Muscle of arm (tissue), 14 donors: ENCODE measurements at places on chromosomes 13 and 19. TPM values are rescaled to one million over a fixed set of nuclear protein-coding genes. Genes with fewer than 3 reads are reported as not detected.

DNA sequence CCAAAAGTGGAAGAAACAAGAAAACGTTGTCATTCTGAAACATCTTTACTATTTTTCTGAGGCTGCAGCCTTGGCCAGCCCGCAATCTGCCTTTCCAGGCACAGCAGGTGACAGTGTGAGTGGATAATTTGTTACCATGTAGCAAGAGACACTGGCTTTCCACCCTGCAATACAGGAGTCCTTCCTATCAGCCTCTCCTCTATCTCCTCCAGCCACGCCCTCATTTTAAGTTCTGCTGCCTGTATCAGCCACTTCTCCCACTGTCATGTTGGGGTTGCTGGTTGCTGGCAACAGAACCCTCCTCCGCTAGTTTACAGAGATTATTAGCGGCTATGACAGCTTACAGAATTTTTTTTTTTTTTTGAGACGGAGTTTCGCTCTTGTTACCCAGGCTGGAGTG, 7.7 kb upstream of the LGALS7 start:
- no peak for DNase-seq

DNA sequence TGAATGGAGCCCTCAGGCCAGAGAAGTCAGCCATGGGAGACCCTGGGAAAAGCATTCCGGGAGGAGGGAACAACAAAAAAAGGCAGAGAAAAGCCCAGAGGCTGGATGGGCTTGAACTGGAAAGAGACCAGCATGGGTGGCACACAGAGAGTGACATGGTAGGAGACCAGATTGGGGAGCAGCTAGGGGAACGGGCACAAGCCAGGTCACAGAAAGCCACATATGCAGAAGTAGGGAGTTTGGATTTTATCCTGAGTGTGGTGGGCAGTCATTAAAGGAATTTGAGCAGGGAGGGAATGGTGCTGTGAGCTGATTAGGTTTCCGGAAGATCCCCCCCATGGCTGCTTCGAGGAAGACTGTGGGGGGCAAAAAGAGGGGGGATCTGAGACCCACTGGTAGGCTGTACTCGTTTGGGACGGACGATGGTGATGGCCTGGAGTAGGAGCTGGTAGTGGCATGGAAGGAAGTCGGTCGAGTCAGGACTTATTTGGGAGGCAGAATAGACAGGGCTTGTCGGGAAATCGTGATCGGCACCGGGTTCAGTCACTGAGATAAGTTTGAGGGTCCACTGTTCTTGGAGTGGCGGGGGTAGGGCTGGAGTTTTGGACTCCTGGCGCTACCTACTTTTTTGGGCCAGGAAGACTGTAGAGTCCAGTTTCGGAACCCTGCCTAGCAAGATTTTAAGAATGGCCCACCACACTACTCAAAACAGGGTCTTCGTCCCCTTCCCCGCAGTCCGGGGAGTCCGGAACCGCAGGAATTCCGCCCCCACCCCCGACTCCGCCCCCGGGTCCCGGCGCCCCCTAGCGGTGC, 949 bp downstream of the SERTAD1 start:
- DNase-seq: peak; percentile 69

DNA sequence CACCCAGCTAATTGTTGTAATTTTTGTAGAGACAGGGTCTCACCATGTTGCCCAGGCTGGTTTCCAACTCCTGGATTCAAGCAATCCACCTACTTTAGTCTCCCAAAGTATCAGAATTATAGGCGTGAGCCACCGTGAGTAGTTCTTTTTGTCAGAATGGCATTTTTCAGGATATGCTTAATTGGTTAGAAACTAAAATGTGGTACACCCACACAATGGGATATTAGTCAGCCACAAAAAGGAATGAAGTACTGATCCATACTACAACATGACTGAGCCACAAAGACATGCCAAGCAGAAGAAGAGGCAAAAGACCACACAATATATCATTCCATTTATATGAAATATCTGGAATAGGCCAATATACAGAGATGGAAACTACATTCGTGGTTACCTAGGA, 41.7 kb upstream of the MAP3K10 start:
- no peak for DNase-seq

- DNase-seq: no peak
Observed at GRCh38 chr19:45975306-45976070, 1.8 kb upstream of the NOVA2 start.

GRCh38 chr19:10433131-10433536, 12.8 kb downstream of the PDE4A start:
- DNase-seq: no peak

DNA sequence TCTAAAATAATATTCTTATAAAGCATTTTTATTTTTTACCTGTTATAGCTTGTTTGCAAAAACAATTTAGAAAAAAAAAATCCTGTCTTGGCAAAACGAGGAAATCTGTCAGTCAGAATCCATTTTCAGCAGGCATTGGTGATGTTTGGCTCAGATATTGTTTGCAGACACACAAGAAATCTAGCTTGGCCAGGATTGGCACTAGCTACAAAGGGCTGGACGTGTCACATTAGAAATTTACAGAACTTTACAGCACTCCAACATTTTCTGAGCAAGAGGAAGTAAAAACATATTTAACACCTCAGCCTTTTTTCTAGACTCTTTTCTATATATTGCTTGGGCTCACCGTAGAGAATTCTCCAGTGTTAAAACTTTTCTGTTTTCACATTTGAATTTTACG, 9.9 kb downstream of the ZNF91 start:
- DNase-seq: no peak

GRCh38 chr19:41427647-41428480, 690 bp upstream of the B3GNT8 start:
- no peak for DNase-seq

- no peak for DNase-seq
Observed at GRCh38 chr13:30675717-30676116, 58.0 kb downstream of the USPL1 start.

Gene B3GNT8
- polyA plus RNA-seq: 2.1 TPM

Gene TNFRSF19
- 20.0 TPM for polyA plus RNA-seq

Gene TMEM91
- polyA plus RNA-seq: 3.5 TPM
